ENCODE measurements at places on chromosomes 7 and 10.

GRCh38 chr10:7457478-7458316, 46.9 kb upstream of the SFMBT2 start:
- DNase-seq = no peak

DNA sequence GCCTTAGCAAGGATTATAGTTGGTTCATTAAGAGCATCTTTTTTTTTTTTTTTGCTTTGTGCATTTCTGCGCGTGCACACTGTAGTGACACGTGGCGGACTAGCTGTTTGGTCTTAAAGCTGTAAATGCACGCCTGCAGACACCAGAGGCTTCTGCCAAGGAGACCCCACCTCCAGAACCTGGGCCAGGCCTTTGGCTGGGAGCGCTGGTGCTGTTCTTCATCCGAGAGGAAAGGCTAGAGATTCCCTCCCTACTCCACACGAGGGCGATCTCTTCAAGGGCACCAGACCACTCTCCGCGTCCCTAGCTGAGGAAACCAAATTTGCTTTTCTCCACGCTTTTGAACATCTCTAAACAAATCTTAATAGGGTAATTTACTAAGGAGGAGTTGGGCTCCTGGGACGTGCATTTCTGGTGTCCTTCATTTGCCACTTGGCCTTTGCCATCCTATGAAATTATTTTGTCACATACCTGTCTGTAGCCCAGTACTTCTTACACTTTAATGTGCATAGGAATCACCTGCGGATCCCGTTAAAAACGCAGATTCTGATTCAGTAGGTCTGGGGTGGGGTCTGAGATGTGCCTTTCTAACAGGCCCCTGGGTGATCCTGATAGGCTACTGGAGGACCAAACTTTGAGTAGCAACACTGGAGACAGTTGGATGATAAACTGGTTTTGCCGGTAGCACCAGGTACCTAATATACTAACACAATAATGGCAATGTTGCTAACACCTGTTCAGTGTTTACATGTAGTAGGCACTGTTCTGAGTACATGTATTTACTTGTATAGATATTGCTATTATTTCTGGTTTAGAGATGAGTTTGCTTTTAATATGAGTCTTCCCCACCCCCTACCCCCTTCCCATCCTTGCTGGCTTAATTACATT, 1.3 kb upstream of the SLC26A5 start:
- DNase-seq = no peak

DNA sequence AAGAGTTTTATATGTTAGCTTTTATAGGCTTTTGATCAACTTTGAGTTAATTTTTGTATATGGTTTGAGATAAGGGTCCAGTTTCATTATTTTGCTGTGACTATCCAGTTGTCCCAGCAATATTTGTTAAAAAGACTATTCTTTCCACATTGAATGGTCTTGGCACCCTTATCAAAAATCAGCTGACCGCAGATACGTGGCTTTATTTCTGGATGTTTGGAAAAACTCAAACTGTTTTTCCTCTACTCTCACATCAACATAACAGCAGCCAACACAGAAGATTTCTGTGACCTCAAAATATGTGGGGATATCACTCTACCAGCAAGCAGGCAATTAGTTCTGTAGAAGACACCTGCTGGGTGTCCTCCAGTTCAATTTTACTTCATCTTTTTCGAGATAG, 116.6 kb upstream of the GLCCI1 start:
- DNase-seq = no peak

- DNase-seq = no peak
These were observed 21.7 kb downstream of the PAPOLB start for GRCh38 chr7:4840079-4840501.

GRCh38 chr10:7519351-7519750, 108.5 kb upstream of the SFMBT2 start:
- no peak for DNase-seq

- no peak for DNase-seq
These were observed 16.6 kb downstream of the MNX1 start for GRCh38 chr7:156993925-156994235.

- DNase-seq = peak; percentile 26
These were observed 55.2 kb downstream of the FHIP2A start for GRCh38 chr10:114876602-114877300.

DNA sequence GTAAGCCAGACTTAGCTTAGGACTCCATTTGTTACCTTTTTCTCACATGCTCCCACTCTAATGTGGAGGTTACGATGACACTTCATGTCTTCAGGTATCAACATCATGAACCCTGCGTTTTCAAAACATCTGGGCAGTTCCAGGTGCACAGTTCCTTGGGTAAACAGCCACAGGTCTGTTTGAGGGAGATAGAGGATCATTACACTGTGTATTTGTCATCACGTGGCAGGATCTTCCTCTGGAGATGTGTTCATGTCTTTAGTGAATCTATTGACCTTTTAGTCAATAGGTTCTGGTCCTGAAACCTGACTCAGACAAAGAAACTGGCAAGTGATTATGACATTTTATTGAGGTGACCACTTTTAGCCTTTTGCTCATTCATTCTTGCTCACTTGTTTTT, 145.5 kb downstream of the ANKRD7 start:
- no peak for DNase-seq

- no peak for DNase-seq
These were observed 77.7 kb downstream of the WDFY4 start for GRCh38 chr10:48762064-48763042.

GRCh38 chr7:871900-872537, 4.3 kb upstream of the GET4 start:
- no peak for DNase-seq

Data from CD8-positive, alpha-beta T cell (primary cell).